ENCODE measurements at places on chromosomes 11 and 22. TPM values are rescaled to one million over a fixed set of nuclear protein-coding genes. Genes with fewer than 3 reads are reported as not detected.

DNA sequence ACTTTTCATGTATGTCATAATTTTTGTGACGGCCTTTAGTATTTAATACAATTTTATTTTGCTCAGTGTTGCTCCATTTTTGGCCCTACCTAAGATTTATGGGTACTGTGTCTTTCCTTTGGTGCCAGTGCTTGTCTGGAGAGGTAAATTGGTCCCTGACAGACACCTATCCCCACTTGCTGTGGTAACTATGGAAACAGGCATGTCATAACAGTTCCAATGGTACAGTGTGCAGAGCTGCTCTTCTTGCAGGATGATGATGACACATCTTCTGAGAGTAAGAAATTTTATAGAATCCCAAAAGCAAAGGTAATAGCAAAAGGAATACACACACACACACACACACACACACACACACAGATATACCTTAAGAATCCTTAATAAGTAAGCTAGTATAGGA lies 118.5 kb downstream of the ELP4 start:
- DNase-seq, result no peak

DNA sequence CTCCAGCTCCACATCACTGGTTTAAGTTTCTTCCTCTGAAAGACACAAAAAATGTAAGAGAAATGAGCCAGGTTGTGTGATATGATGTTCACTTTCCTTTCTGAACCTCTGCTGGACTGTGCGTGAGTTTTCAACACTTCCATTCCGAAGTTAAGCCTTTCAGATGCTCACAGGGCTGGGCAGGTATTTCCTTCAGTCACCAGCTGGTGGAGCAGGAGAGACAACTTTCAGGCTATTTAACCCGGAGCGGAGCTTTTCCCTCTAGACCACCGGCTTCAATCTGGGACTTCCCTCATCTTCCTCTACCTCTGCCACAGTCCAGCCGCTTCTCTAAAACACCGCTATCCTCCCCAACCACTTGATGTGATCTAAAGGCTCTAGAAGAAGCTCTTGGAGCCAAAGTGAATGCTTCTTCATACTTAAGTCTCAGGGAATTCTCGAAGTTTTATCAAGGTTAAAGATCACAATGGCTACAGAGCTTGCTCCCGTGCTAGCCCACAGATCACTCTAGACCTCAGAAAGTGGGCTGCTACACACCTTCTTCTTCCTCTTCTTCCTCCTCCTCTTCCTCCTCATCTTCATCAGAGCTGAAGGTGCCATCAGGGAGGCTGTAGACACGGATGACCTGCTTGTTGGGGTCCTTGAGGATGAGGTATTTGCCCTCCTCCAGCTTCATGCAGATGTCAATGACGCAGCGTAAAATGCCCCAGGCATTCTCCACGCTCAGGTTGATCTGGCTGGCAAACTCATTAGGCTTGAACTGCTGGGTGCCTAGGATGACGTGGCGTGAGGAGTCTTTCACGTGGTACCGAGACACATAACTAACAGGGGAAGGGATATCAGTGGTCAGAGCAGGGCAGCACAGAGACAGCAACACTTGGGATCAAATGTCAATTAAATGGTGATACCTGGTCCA lies 4.4 kb upstream of the FOXRED2 start:
- DNase-seq, result no peak

DNA sequence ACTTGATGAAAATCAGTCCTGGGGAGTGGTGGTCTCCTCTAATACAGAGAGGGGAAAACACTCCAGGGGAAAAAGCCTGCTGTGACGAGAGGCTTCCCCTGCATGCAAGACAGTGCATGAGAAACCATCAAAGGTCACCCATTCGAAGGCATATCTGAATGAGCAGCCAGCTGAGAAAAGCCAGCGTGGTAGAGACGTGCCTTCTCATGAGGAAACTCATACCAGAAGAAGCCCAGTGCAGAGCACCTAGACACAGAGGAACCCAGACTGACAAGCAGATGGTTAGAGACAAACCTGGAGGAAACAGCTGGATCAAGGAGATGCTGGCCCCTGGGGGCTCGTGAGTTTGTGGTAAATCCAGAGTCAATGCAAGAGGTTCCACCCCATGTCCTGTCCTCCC lies 534.8 kb downstream of the BRD1 start:
- DNase-seq, result no peak

The FAM181B gene
- 3.9 TPM for polyA plus RNA-seq

DNA sequence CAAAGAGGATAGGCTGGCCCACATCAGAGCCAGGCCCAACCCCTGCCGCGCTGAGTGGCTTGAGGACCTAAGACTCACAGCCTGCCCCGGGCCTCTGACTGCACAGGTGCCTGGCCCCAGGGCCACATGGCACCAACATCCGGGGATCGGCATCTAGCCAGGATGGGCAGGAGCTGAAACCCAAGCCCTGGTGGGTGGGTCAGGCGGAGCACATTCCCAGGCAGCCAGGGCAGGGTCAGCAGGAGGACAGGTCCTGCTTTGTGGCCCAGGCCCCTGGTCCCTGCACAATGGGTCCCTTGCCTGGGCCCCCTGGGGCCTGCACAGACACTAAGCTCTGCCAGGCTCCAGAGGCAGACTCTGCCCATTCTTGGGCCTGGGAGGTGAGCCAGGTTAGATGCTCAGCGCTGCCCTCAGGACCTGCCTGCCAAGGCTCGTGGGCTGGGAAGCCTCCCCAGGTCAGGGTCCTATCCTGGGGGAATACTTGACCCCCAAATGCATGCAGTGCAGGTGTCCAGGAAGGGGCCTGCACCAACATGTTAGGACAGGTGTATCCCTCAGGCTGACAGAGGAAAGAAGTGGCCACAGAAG lies 33.5 kb downstream of the ARVCF start:
- no peak for DNase-seq

The C11orf97 gene
- polyA plus RNA-seq, result 0.16 TPM

DNA sequence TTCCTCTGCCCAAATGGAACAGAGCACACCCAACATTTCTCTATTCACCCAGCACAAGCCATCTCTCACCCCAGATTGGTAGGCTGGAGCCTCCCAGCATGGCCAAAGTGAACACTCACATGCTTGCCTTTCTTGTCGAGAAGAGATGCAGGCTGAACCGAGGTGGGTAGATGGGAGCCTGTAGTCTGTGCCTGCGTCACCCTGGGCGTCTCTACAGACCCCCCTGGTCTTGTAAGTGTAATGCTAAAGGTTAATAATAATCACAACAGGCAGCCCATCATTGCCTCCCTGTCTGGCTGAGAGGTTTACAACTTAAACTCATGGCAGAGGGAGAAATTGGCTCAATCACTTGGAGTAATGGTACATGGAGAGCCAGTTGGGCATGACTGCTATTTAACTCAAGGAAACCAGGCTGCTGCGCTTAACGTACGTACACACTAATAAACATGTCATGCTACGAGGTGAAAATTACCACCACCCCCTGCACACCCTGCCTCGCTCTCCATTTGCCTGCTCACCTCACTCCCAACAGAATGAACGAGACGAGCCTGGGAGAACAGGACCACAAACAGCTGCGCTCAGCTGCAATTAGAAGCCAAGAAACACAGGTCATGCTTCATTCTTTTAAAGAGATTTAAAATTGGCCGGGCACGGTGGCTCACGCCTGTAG lies 9.1 kb upstream of the ZBTB16 start:
- DNase-seq, result no peak

DNA sequence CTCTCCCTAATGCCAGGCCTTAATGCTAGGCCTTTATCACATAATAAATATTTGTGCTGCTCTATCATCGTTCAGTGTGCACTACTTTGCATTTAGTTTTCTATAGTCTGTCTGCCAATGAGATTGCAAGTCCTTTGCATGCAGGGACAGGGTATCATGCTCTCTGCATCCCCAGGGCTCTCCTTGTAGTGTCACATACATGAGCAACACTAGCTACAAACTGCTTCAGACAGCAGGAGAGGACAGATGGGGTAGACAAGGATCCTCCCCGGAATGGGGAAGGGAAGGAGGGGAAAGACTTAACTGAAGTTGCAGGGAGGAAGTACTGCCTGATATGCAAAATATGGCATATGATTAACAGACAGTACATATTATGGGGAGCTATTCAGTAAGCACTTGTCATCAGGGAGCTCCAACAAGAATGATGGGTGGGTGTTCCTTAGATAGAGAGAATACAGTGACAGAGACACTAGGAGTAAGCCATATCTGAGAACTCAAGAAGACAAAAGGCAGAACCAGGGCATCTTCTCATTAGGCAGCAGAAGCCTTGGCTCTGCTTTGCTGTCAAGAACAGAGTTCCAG lies 42.8 kb downstream of the ZNF202 start:
- DNase-seq, result no peak

The RPUSD4 gene
- polyA plus RNA-seq, result 31.1 TPM

- DNase-seq, result no peak
Observed at GRCh38 chr11:117618982-117619355, 178.0 kb downstream of the DSCAML1 start.

The PLXNB2 gene
- polyA plus RNA-seq, result 261 TPM

- DNase-seq, result no peak
Observed at GRCh38 chr22:29359469-29359868, 28.9 kb downstream of the AP1B1 start.

- no peak for DNase-seq
Observed at GRCh38 chr22:37635157-37635556, 4.3 kb upstream of the SH3BP1 start.

The MUC5AC gene
- not detected for polyA plus RNA-seq

GRCh38 chr11:120212926-120213325 lies 2.1 kb downstream of the OAF start:
- no peak for DNase-seq

GRCh38 chr11:68775951-68776388 lies 24.6 kb upstream of the TESMIN start:
- no peak for DNase-seq

The SCGB2A2 gene
- not detected for polyA plus RNA-seq

DNA sequence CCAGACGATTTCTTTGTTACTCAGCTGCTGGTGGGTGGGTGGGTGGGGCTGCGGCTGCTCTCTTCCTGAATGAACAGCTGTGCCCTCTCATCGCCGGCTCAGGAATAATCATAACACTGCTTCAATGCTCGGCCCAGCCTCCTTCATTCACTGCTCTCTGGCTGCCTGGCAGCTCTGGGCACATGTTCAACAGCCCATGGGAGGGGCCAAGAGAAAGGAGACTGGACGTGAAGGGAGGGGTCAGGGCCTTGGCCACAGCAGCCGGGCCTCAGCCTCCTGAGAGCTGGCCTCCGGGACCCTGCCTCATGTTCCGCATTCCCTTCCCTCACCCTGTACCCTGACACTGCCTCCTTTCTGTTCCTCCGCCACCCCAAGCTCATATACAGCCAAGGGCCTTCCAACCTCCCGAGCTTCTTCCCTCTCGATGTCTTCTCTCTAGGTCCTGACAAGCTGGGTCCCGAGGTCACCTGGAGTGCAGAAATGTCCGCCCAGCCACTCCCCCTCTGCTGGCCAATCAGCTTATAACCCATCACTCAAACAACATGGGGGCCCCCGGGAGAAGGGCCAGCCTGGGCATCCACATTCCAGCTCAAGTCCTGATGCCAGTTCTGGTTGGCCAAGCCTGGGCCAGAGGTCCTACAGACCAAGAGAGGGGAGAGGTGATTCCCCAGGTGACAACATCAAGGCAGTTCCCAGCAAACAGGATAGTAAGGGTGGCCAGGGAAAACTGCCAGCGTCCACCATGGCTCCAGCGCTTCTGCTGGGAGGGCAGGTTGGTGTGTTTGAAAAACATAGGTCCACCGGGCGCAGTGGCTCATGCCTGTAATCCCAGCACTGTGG lies 3.2 kb upstream of the CSDC2 start:
- DNase-seq, result no peak

DNA sequence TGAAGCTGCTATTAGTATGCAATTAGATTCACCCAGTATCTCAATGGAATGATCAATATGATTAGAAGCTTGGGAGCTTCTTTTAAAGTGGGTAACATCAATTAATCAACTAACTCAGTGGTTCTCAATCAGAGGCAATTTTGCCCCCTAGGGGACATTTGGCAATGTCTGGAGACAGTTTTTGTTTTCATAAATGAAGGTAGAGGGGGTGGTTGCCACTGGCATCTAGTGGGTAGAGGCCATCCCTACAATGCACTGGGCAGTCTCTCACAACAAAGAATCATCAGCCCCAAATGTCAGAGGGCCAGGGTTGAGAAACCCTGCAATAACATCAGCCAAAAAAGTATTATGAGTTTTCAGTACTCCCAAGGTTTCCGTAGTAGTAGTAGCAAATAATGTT lies 5.9 kb upstream of the AMOTL1 start:
- DNase-seq, result no peak

DNA sequence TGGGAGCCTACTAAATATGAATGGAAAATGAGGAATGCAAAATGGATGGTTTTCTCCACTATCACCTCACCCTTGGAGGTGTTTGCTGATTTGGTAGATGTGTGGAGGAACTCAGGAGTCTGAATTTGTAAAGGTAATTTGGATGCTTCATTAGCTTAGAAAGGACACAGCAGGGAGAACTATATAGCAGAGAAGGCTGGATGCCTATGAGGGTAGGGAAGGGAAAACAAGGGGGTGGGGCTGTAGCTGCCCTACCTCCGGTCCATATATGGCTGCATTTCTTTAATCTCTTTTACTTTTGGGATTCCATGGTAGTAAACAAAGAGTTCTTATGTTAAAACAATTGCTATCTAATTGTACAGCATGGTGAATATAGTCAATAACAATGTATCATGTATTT lies 4.8 kb upstream of the EHF start:
- DNase-seq, result no peak

GRCh38 chr22:47613606-47614350 lies 851.3 kb downstream of the TBC1D22A start:
- no peak for DNase-seq

The RAG1 gene
- polyA plus RNA-seq, result 2.9 TPM

- DNase-seq, result no peak
Observed at GRCh38 chr11:133173810-133174412, 358.4 kb downstream of the OPCML start.

- no peak for DNase-seq
Observed at GRCh38 chr11:7417328-7417727, 68.0 kb upstream of the OLFML1 start.

- DNase-seq, result no peak
Observed at GRCh38 chr11:102451041-102451680, 1.4 kb downstream of the TMEM123 start.

The MUC2 gene
- polyA plus RNA-seq, result 0.01 TPM

The EXPH5 gene
- polyA plus RNA-seq, result 4.2 TPM

- DNase-seq, result no peak
Observed at GRCh38 chr22:48629631-48630432, 1197.8 kb downstream of the BRD1 start.

The DAGLA gene
- polyA plus RNA-seq, result 3.4 TPM

GRCh38 chr11:65698205-65698604 lies 13.8 kb upstream of the KAT5 start:
- no peak for DNase-seq

DNA sequence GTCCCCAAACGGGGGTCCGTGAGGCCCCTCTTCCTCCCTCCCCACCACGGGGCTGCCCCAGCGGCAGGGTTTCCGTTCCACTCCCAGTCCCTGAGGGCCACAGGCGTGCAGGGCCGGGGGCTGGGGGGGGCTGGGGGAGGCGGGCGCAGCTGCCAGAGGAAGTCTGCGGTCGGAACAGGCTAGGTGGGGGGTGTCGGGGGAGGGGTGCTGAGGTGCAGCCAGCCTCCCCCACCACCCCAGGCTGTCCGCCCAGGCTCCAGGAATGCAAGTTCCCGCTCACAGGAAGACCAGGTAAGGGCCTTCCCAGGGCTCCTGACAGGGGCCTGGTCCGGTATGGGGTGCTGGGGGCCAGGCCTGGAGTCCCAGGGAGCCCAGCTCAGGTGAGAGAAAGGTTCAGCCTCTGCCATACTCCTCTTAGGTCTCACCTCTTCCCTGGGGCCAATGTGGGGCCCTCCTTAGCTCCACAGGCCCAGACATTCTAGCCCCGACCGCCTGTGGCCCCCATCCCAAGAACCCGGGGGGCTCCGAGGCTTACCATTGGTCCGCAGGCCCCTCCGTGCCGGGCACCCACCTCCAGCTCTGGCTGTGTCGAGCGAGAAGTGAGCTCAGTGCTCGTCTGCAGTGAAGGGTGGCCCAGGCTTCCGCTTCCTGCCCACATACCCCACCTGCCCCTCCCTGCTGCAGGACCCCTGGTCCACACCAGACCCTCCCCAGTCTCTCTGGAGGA lies at the start of gene PTPRCAP:
Gene PTPRCAP, minus strand, starts transcription at position 601 of the 727 bp plus-strand sequence. Its CDS starts 63 bp downstream, at position 538.
- no peak for DNase-seq

Measured in right renal pelvis (tissue), 4 donors.